ENCODE measurements at places on chromosomes 11 and 22.

- no peak for DNase-seq
Measured at GRCh38 chr22:29772170-29772641, 5.0 kb downstream of the UQCR10 start.

DNA sequence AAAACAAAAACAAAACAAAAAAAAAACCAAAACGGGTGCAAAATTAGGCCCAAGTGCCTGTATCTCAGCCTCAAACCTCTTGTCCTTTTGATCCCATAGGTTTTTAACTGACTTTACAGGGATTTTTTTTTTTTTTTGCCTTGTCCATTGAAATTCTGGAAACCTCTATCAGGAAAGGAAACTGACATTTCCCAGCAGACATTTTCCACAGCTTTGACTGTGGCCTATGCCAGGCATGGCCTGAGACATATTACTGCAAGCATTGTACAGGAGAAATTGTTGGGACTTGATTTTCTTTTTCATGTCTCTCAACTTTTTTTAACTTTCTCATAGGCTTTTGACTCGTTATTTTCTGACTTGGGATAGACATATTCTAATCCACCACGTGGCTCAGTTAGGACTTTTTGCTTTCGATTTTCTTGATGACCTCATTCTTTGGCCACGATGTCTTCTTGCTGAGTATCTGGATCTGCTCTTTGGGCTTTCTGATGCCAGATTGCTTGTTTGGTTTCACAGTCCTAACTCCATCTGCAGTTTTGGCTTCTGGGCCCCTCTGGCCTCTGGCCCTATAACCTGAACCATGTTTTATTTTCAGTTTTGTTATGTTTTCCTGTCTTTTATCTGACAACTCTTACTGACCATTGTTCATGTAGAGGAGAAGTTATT is 336.1 kb upstream of the C11orf87 start:
- no peak for DNase-seq

DNA sequence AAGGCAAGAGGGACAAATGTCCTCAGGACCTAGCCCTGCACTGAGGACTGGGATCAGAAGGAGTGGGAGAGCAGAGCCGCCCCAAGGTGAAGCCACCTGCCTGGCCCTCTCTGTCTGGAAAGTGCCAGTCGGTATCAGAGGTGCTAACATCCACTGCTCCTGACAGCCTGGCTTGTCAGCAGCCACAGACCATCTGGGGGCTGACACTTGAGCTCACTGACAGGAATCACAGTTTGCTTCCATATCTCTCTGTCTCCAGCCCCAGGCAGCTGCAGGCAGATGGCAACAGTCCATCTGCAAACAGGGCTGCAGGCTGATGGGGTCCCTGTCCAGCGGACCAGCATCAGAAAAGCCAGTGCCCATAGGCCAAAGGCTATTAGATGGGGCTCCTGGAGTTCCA is 5.5 kb downstream of the OPCML start:
- DNase-seq, result no peak

GRCh38 chr11:131471976-131472375 is 101.6 kb downstream of the NTM start:
- DNase-seq, result no peak

DNA sequence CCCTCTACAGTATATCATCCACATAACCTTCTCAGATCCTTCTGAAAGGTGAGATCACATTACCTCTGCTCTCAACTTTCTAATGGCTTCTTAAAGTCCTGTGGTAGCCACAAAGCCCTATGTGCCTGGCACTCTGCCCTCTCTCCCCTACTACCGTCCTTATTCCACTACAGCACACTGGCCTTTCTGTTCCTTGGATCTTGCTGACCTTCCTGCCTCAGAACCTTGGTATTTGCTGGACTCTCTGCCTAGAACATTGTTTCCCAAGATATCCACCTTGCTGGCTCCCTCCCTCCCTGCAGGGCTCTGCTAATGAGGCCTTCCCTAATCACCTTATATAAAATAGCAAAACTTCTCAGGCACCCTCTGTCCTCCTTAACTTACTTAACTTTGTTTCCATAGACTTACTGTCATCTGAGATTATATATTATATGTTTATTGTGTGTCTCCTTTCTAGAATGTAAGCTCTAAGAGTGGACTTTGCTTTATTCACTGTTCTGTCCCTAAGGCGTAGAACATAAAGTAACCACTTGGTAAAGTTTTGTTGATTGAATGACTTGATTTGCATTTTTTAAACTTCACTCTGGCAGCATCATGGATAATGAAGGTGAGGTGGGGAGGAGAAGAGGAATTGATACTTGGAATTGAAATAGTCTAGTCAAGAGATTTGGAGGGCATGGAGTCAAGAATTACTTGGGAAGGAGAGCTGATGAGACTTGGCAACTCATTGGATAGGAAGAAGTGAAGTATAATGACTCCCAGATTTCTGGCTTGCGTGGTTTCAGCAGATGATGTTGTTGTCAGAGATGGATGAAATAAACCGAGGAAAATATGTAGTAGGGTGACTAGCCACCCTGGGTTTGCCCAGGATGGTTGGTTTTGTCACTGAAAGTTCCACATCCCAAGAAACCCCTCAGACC is 10.5 kb downstream of the POLD3 start:
- no peak for DNase-seq

DNA sequence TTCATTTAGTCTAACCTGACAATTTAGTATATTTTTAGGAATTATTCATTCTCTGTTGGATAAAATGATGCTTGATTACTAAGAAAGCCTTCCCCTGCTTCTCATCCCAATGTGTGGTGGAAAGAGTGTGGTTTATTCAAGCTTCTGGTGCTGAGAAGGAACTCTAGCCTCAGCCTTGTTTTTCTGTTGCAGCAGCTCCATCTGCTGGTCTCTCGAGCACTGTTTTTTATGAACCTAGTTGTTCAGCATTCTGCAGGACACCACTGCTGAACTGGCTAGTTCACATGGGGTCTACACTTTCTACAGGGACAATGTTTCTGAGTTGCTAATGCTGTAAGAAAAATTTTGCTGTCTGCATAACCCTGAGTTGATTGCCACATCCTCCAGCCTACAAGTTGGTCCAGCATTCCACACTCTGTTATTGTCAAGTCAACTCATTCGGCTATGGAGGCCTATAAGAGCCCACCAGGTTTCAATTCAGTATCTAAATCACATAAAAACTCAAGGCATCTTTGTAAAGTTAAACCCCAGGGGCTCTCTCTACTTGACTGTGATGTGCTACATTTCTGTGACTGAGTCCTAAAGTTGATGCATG is 14.3 kb downstream of the OR2AG2 start:
- peak; percentile 19 for DNase-seq

GRCh38 chr22:29167032-29167911 is 38.4 kb upstream of the EMID1 start:
- no peak for DNase-seq

- DNase-seq, result no peak
Measured at GRCh38 chr11:61913699-61914395, 3.5 kb downstream of the RAB3IL1 start.

- no peak for DNase-seq
Measured at GRCh38 chr11:16839821-16840220, 101.4 kb downstream of the C11orf58 start.

GRCh38 chr11:110908401-110909105 is 196.3 kb upstream of the ARHGAP20 start:
- no peak for DNase-seq

GRCh38 chr11:57240007-57240406 is 3.0 kb upstream of the APLNR start:
- no peak for DNase-seq

GRCh38 chr22:45534339-45535192 is 31.9 kb downstream of the FBLN1 start:
- DNase-seq, result peak; percentile 95

- no peak for DNase-seq
Measured at GRCh38 chr11:26229981-26230380, 101.9 kb upstream of the ANO3 start.

DNA sequence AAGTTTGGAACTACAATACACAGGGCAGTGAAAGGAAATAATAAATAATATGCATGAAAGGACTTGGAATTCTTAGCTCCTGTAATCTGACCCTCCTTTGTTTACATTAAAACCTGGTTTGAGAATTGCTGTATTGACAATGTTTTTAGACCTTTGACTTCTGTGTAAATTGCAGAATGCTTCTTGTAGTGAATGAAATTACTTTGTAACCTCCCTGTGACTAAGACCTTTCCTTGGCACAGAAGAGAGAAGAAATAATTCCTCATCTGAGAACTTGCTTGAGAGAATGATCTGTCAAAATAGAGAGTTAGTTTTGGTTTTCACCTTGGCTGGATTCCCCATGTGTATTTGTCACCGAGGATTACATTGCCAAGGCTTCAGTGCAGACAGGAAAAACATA is 640.0 kb upstream of the ANO5 start:
- DNase-seq, result no peak

GRCh38 chr11:31780480-31780971 is 30.6 kb downstream of the PAX6 start:
- no peak for DNase-seq

DNA sequence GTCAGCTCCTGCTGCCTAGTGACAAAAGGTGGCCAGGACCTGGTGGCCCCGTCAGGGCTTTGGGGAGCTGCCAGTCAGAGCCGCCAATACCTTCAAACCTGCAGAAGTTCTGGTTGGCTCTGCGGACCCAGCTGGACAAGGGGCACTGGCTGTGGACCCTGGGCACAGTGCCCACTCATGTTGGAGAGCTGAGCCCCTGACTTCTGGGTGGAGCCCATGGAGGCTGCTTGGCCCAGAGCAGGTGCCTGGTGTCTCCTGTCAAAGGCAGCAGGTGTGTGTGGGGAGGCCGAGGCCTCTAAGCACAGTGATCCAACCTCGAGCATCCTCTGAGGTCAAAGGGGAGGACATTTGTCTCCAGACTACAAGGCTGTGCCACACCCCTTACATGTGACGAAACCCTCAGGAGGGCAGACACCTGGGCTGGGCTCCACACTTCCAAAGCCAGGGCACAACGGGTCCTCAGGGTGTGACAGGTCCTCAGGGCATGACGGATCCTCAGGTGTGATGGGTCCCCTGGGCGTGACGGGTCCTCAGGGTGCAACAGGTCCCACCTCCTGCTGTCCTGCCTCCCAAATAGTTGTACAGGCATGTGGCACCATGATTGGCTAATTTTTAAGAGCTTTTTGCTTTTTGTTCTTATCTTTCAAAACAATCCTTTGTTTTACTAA is 37.0 kb downstream of the MUC2 start:
- no peak for DNase-seq

DNA sequence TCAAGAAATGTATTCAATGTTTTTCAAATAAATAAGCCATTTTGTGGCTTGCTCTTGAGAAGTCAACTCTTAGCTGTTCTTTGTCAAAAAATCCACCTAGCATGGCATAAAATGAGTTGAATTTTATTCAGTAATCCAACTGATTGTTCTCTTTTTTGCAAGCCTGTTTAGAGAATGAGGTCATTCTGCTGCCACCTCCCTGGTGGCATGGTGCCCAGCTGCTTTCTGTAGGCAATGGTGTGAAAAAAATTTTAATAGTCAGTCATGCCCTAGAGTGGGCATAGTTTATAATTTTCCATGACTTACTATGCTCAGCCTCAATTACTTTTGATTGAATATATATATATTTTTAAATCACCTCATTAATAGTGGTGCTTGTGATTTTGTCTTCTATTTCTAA is 177.2 kb downstream of the INSC start:
- no peak for DNase-seq

DNA sequence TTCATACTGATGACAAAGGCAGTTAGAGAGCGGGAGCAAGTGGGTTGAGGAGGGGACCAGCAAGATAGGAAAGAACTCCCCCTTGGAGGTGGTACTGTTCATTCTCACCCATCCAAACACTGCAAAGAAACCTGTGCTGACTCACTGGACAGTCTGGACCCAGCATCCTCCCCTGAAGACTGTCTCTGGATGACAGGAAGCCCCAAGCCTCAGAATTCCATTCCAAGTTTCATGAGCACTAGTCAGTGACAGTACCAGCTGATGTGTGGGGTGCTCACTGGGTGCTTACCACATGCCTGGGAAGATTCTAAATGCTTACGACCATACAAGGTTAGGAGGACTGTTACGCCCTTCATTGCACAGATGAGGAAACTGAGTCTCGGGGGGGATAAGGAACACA is 160.9 kb downstream of the IGLL1 start:
- DNase-seq, result no peak

- no peak for DNase-seq
Measured at GRCh38 chr22:26845021-26845743, 187.8 kb downstream of the MIAT start.

DNA sequence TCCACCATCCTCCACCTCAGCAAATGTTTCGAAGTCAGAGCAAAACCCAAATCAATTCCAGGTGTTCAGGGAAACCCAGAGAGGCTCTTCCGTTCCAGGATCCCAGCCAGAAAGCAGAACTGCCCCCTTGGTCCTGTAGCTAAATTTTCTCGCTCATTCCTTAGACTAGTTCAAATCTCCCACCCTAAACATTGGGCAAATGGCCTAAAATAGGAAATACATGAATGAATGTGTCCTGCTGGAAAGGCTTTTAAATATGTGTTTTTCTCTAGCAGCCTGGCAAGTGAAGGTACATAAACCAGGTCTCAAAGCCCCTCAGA is 89.6 kb downstream of the ETS1 start:
- no peak for DNase-seq

- no peak for DNase-seq
Measured at GRCh38 chr22:33923033-33923432, 2.8 kb upstream of the LARGE1 start.

DNA sequence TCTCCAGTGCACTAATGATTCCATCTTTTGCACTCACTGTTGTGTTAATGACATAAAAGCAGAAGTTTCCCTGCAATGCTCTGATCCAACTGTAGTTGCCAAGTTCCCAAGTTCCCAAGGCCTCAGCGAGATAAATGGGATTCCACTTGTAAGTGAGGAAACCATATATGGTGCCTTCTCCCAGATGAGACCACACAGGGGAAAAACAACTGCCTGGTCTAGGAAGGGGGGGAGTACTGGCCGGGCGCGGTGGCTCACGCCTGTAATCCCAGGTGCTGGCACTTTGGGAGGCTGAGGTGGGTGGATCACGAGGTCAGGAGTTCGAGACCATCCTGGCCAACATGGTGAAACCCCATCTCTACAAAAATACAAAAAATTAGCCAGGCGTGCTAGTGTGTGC is 23.3 kb upstream of the RELA start:
- DNase-seq, result no peak

GRCh38 chr22:31079095-31079642 is 1.9 kb upstream of the SMTN start:
- DNase-seq, result no peak
